ENCODE measurements at places on chromosomes 6 and 20.

DNA sequence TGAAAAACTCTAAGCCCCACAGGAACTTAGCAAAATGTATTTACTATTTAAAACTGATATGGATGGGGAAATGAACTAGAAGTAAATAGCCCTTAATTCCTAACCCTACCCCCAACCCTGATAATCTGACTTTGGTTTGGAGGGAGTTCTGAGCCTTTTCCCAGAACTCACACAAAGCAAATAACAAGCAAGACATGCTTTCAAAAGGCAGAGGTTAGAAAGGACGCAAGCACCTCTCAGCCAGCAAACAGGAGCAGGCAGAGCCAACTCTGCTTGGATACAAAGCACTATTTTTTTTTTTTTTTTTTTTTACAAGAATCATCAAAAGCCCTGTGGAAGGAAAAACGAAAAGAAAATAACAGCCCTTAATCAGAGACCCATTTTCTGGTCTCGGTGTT, 58.7 kb downstream of the SLC22A23 start:
- DNase-seq, result no peak

GRCh38 chr6:137389150-137389704, 105.0 kb downstream of the OLIG3 start:
- DNase-seq, result peak; percentile 78

DNA sequence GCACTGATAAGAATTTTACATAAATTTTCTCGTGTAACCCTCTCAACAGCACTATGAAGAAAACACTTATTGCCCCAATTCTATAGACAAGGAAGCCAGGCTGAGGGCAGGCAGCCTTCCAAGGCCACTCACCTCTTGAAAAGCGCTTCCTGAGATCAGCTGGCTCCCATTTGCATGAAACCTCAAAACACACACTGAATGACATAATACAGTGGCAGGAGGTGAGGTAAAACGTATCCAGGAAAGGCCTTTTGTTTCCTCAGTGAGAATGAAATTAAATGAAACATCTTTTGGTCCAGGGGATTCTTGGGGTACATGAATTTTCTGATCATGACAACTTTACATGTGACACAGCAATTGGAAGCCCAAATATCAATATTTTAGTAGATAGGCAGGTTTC, 112.5 kb downstream of the WDR27 start:
- no peak for DNase-seq

GRCh38 chr6:138563650-138564049, 64.4 kb upstream of the NHSL1 start:
- no peak for DNase-seq

DNA sequence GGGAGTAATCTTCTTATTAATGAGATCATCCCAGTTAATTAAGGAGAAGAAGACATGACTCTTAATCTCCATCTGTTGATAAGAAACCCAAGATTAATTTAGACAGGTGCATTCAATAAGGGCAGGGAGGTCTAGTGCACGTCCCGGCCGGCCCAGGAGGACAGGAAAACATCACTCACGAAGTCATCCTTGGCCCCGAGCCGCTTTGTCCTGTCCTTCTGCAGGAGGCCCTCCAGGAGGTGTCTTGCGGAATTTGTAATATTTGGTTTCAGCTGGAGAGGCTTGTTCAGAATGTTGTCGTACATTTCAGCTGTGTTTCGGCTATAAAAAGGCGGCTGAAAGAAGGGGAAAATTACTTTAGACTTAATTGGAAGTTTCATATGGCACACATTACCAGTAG, 118.4 kb upstream of the SLC2A12 start:
- no peak for DNase-seq

- DNase-seq, result no peak
Measured at GRCh38 chr6:151385177-151385576, 6.2 kb downstream of the ZBTB2 start.

DNA sequence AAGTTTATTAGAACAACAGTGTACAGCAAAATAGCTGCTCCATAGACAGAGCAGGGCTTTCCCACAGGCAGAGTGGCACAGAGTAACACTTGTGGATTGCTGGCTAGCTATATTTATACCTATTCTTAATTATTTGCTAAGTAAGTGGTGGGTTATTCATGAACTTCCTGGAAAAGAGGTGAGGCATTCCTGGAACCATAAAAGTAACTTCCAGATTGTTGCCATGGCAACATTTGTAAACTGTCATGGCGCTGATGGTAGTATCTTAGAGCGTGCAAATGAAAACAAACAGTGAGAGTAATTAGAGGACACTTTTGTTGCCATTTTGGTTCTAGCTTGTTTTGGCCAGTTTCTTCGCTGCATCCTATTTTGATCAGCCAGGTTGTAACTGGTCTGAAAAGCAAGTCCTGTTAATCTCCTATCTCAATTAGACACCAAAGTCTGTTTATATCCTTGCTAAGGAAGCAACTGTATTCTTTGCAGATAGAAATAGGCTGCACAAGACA, 23.9 kb downstream of the DEFB114 start:
- no peak for DNase-seq

DNA sequence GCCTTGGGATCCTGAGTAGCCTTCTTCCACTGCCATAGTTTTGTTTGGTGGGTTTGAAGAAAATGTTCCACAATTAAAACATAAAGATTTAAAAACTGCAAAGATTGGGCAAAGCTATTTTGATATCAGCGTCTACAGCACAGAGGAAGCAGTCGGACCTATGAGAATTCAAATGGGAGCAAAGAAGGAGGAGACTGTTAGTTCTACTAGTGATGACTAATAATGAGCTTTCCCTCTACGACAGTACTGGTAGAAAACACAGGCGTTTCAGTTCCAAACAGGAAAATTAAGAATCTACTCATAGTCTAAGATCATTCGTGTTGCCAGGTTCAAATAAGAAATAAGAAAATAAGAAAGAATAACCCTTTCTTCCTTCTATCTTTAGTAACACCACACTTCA, 121.2 kb downstream of the INSM1 start:
- no peak for DNase-seq

DNA sequence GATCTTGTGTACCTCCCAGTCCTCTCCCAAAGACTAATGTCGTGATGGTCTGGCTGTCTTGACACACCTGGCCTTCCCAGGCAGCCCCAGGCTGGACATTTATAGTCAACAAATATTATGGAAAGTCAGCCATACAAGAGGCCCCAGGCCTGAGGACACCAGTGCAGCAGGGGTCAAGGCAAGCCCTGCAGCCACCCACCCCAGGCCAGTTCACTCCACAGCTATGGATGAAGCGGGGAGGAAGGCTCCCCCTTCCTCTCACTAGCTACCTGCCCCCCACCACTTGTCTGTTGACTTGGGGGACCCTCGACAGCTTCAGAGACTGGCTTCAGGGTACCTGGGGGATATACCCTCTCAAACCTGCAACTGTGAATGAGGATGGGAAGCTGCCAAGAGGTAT, 132.1 kb downstream of the MRPL14 start:
- no peak for DNase-seq

GRCh38 chr6:4969609-4970285, 34.1 kb downstream of the RPP40 start:
- no peak for DNase-seq

DNA sequence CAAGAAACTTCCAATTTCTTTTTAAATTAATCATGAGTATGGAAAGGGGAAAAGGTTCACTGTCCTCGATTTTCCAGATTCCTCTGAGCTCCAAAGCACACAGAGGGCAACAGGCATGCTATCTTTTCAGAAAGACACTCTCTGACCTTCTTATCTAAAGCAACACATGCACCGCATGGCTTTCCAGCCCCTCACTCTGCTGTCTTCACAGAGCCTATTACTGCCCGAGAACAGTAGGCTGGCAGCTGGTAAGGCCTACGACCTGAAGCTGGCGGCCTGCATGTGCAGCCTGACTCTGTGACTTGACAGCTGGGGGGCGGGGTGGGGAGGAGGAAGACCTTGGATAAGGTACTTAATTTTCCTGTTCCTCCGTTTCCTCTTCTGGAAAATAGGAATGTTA, 86.3 kb downstream of the ELOVL4 start:
- no peak for DNase-seq

DNA sequence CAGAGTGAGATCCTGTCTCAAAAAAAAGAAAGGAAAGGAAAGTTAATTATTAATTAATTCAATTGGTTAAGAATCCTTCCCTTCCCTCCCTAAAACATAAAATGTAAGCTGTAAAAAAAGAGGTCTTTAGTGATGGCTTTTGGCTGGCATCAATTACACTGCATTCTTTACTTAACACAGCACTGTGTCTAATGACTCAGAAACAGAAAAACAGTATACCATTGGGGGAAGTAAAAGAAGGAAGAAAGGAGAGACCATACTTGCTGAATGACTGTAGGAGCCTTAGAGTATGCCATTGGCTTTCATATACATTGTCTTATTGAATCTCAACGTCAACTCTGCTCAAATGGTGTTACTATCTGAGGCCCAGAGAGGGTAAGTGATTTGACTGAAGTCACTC, 18.3 kb upstream of the CITED2 start:
- no peak for DNase-seq

- no peak for DNase-seq
Measured at GRCh38 chr6:69801225-69801624, 4.4 kb upstream of the LMBRD1 start.

- DNase-seq, result no peak
Measured at GRCh38 chr6:23003671-23004467, 434.5 kb downstream of the HDGFL1 start.

DNA sequence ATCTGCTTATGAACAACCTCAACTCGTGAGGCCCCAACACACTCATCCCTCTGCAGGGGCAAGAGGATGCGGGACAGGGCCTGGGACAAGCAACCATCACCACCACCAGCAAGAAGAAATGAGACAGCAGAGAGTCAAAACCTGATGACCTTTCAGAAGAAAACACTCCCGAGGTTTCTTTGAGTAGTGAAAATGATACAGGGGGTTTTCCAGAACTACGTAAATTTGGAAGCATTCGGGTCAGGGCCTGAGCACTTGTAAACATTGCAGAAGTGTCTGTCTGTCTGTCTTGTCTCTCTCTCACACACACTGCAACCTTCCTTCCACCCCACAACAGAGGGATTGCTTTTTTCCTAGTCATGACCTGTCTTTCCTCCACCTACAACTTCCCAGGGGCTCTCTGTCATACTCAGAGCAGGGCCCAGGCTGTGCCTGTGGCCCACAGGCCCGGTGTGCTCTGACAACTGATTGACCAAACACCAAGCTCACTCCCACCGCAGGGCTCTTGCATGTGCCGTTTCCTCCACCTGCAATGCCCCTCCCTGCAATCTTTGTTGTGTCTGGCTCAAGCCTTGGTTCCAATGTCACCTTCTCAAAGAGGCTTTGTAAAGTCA, 90.9 kb downstream of the BMP7 start:
- DNase-seq, result no peak

DNA sequence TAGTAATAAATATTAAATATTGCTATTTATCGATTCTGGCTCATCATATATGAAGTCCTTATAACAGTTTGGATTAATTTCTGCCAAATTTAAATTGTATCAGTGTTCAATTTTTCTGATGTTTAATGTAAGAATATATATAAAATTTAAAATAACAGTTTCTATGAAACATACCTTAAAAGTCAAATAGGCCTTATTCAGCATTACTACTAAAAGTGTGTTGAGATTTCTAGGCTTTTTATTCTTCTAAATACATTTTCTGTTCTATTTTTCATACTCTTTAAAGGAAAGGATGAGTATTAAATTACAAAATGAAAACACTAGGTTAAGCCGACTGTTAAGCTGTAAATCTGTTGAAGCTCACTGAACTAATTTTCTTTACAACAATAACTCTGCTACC, 13.6 kb downstream of the PERP start:
- DNase-seq, result no peak

- no peak for DNase-seq
Measured at GRCh38 chr6:142408409-142408808, 106.6 kb downstream of the ADGRG6 start.

DNA sequence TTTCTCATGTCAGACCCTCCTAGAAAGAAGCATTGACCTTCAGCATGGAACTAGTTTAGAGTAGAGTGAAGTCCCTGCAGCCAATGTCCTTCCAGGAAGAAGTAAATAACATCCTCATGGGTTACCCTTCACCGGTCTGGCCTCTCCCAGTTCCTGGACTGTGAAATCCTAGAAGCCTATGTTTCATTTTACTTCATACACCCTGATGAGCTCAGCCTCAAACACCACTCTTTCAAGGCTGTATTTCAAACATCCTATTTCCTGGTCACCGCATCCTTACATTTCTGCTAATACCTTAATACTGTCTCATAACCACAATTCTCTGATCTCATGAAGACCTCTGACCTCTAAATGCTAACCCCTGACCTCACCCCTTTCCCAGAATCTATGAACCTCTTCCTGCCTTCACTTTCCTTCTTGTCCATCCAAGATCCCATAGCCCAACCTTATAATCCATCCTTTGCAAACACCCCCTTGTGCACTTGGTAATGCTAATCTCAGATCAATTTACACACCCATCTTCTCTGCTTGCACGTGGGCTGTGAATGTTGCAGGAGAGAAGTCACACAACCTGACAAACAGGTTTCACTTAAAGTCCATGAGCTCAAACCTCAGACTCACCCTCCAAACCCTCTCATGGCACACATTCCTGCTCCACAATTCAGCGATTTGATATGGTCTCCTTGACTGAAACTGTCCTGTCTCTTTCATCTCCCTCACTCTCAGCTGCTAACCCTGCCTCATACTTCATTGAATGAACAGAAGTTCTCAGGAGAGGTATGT, 30.2 kb downstream of the SLC2A10 start:
- DNase-seq, result no peak

DNA sequence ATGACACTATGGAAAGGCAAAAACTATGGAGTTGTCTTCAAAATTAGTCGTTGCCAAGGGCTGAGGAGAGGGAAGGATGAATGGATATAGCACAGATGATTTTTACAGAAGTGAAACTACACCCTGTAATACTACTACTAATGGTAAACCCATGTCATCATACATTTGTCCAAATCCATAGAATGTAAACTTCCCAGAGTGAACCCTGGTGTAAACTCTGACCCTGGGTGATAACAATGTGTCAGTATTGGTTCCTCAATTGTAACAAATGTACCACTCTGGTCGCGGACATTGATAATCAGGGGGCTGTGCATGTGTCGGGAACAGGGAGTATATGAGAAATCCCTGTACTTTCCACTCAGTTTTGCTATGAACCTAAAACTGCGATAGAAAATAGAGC, 72.2 kb downstream of the CNBD2 start:
- no peak for DNase-seq

GRCh38 chr6:122652431-122652830, 42.2 kb downstream of the PKIB start:
- DNase-seq, result no peak

GRCh38 chr6:168160506-168161370, 81.7 kb upstream of the FRMD1 start:
- DNase-seq, result no peak

DNA sequence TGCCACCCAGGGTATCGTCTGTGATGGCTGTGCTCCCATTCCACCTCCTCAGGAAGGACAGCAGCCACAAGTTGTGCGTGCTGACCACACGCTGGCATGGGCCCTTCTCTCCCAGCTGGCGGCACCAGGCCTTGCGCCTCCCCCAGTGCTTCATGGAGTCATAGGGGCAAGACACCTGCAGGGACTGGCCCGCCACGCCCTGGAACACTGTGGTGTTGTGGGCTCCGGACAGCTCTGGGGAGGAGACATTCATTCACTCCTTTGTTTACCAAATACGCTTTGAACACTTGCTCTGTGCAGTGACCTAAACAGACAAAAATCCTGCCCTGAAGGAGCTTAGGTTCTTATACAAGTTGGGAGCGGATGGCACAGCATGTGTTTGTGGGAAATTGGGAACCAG, 1.5 kb downstream of the TREM2 start:
- DNase-seq, result no peak

- no peak for DNase-seq
Measured at GRCh38 chr20:33474963-33475362, 14.9 kb upstream of the CBFA2T2 start.
